ENCODE measurements at places on chromosomes 1 and 21.

GRCh38 chr1:199784138-199784895 lies 243.2 kb upstream of the NR5A2 start:
- no peak for DNase-seq

- DNase-seq, result no peak
These were observed 19.6 kb upstream of the NCF2 start for GRCh38 chr1:183609759-183610452.

GRCh38 chr1:90650401-90650800 lies 66.7 kb downstream of the BARHL2 start:
- DNase-seq, result no peak

DNA sequence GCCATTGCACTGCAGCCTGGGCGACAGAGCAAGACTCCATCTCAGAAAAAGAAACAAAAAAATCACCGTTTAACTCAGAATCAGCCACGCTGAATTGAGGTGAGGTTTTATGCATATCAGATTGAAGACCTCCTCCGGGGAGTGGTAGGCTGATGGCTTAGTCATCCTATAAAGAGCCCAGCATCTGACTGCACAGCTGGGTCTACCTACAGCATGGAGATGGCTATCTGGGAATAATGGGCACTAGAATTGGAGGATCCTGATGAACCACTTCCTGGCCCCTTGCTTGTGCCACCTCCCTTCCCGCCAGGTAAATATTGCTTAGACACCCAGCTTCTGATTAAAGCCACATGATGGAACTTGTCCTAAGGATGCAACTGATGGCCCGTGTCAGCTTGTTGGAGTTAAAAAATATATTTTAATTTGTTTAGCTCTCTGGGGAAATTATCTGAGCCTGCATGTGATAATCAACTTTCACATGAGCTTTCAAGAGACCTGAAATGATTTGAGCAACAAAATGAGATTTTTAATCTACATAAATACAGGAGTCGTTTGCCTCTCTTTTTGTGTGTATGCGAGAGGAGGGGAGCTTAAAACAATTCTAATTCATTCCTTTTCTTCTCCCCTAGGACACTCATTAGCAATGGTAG lies 157.2 kb downstream of the KIF26B start:
- DNase-seq, result no peak

GRCh38 chr1:110579460-110579859 lies 26.7 kb downstream of the KCNA2 start:
- DNase-seq, result no peak

GRCh38 chr1:207565546-207566468 lies 69.8 kb downstream of the CR1 start:
- DNase-seq, result peak; percentile 3

DNA sequence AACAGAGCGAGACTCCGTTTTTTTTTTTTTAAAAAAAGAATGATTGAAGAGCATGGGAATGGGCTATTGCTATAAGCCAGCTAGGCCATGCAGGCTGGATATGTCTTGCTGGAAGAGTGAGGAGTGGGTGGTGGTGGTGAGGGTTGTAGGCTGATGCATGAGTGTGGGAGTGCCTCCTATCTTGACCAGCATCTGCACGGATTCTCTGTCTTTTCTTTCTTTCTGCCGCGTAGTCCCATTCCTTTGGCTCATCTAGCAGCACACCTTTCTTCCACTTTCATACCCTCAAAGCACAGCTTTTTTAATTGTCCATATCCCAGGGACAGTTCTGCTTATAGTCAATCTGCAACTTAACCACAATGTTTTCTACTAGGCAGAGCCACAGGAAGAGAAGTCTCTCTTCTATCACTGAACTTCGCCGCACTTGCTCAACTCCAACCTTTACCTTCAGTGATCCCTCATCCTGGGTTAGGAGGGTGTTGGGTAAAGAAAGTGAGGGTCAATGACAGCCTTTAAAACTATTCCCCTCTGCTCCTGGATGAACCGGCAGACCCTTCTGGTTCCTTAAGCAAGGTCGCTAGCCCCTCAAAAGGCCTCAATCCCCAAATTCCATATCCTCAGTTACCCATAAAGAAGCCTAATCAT lies 15.2 kb downstream of the ADCY10 start:
- no peak for DNase-seq

- DNase-seq, result no peak
These were observed 229.5 kb upstream of the USP24 start for GRCh38 chr1:55444667-55445066.

DNA sequence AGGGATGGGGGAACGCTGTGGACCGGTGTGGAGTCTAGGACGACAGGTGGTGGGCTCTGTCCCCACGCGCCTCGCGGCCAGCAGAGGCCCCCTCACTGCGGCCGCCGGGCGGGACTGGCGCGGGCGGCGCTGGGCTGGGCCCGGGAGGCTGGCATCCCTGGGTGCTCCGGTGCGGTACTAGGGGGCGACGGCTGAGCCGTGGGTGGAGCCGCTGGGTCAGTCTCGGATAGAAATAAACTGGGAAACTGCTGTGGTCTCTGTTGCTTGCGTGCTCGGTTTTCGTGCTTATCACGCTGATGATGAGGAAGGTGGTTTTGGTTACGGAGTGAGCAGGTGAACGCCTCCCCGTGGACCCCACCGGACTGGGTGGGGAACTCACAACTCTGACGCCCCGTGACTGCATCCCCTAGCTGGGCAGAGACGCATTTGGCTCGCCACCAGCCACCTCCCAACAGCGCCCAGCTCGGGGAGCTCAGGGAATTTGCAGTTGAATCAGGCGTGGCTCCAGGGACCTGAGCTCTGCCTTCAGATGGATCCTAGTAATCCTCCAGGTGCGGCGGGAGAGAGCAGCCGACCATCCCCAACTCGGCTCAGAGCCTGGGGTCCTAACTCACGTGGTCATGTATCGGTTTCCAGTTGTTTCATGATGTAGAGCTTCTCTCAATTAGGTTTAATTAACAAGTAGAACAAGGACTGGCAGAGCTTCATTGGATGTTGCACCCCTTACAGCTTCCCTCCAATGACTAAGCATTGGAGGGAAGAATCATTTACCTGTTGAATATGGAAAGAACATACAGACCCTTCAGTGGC lies 32.1 kb downstream of the HSD17B7 start:
- no peak for DNase-seq

GRCh38 chr1:212158912-212159796 lies 123.6 kb downstream of the DTL start:
- DNase-seq, result peak; percentile 3

- DNase-seq, result no peak
These were observed 140.1 kb upstream of the NRIP1 start for GRCh38 chr21:15204970-15205286.

DNA sequence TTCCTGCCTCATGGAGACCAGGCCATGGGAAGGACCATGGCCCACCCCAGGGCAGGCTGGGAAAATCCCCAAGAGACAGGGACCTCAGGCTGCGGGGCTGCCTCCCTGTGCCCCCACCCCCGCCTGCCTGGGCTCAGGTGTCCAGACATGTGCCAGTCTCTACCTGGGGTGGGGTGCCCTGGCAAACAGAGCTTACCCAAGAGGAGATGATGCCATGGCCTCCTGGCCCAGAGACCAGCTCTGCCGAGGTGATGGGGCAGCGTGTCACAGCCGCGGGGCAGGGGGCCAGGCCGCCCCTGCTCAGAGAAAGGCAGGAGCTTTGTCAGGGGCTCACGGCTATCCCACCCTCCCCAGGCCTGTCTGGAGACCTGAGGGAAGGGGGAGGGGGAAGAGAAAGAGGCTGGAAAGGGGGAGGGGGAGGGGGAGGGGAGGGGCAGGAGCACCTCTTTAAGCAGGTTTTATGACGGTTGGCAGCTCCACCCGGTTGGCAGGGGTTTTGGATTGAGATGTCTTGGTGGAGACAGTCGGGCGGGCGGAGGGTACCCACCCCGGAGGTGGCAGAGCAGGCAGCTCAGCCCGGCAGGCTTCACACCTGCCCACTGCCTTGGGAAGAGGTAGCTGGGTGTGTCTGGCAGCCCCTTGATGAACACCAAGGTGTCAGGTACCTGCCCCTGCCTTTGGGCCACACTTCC lies 101.5 kb upstream of the IFFO2 start:
- DNase-seq, result no peak

- DNase-seq, result peak; percentile 33
These were observed 12.6 kb upstream of the CHI3L2 start for GRCh38 chr1:111214884-111215283.

DNA sequence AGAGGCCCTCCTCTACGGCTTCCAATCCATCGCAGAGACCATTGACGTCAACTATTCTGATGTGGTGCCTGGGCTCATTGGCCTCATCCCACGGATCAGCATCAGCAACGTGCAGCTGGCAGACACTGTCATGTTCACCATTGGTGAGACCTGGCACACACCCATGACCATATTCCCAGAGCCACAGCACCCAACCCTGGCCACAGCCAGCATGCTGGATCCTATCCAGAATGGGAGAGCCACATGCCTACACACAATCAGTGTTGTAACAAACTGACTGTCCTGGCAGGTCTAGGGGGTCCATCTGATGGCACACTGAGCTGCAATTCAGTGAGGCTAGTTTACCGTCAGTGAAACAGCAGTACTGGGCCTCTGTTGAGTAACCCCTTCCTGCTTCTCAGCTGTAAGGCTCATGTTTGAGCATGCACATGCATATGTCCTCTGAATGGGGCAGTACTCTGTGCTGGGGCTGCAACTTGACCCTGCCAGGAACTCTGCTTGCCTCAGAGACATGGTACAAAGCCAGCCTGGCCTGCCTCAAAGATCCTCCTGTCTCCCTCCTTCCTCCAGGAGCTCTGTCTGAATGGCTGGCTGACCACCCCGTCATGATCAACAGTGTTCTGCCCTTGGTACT lies 10.8 kb downstream of the IPO13 start:
- DNase-seq, result no peak

DNA sequence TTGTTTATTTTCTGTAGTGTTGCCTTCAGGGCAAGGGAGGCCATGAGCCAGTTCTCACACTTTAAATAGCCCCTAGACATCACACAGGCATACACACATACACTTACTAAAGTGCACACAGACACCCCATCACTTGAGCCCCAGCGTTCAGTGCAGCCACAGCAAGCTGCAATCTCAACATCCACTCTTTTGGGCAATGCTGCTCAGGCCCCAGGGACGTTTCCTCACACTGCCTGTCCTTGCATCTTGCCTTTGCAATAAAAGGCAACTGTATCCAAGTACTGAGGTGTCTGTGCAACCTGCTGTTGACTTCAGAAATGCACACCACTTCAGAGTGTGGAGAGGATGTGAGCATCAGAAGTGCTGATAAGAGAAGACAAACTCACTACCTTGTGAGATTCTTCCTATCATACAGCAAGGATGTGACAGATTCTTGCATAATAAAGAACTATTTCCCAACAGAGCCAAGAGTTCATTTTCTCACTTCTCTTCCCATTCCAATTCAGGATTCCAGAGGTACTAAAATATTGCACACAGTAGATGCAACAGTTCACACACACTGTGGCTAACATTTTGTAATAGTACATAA lies 36.2 kb downstream of the IRF2BP2 start:
- no peak for DNase-seq

GRCh38 chr1:187568067-187568466 lies 739.3 kb downstream of the PLA2G4A start:
- no peak for DNase-seq

- DNase-seq, result no peak
These were observed 78.9 kb upstream of the AK4 start for GRCh38 chr1:65069011-65069565.

GRCh38 chr1:247180581-247180980 lies 8.8 kb upstream of the ZNF124 start:
- no peak for DNase-seq

GRCh38 chr1:74681851-74682250 lies 8.3 kb upstream of the ERICH3 start:
- DNase-seq, result no peak

DNA sequence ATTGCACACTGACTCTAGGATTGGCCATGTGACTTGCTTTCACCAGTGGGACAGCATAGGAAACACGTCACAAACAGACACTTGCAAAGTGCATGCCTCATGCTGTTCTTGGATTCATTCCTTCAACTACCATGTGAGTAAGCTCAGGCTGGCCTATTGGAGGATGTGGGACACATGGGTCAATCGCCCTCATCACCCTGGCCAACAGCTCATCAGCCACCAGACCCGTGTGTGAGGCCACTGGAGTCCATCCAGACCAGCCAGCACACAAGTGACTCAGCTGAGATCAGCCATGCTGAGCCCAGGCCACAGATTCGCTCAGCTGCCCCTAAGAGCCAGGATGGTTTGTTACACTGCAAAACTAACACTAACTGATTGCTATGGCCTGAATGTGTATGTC lies 216.1 kb upstream of the GRIK3 start:
- no peak for DNase-seq

DNA sequence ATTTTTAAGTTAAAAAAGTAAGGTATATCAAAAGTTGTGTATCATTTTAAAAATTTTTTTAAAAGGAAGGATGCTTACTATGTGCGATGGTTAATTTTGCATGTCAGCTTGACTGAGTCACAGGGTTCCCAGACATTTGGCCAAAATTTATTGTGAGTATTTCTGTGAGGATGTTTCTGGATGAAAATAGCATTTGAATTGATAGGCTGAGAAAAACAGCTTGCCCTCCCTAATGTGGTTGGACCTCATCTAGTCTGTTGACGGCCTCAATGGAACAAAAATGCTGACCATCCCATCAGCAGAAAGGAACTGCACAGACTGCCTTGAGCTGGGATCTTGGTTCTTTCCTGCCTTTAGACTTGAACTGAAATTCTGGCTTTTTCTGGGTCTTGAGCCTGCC lies 724.5 kb downstream of the NCAM2 start:
- no peak for DNase-seq

DNA sequence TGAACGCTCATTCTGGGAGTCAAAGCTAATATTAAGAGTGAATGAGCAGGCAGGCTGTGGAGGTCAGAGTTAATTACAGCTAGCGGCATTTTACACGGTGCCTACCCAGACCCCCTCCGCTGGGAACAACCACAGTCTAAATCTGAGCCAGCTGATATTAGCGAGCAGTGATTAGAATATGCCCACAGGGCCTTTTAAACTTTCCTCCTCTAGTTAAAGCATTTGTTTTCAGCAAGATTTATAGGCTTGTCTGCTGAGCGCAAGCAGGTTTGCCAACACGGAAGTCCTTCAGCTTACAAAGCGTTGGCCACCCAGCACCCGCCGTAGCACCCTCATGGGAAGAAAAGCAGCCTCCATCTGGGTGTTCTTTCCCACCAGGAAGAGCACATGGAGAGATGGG lies 72.1 kb downstream of the LMX1A start:
- no peak for DNase-seq

- no peak for DNase-seq
These were observed 14.5 kb upstream of the VPS13D start for GRCh38 chr1:12215118-12215961.

DNA sequence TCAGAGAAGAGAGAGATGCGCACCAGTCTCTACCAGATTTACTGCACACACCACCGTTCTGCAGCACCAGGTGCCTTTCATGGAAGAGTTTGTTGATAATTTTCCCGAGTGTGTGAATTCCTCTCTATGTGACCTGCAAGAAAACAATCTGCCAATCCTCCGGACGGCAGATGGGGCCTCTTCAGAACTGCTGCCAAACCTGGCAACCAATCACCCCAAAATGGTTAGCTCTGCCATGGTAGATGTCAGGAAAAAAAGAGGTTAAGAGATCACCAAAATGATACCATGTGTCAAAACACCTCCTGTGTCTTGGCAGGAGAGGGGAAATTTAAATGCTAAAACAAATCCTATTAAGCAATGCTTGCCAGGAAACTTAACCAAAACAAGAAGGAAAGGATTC lies 96.5 kb downstream of the DAB1 start:
- no peak for DNase-seq

All from CD4-positive, alpha-beta T cell treated with Interferon gamma for 1 hour (primary cell).